ENCODE measurements at places on chromosomes 5 and 9.
A peak's percentile ranks its signal among the peaks of the same experiment; 100 is the strongest.

DNA sequence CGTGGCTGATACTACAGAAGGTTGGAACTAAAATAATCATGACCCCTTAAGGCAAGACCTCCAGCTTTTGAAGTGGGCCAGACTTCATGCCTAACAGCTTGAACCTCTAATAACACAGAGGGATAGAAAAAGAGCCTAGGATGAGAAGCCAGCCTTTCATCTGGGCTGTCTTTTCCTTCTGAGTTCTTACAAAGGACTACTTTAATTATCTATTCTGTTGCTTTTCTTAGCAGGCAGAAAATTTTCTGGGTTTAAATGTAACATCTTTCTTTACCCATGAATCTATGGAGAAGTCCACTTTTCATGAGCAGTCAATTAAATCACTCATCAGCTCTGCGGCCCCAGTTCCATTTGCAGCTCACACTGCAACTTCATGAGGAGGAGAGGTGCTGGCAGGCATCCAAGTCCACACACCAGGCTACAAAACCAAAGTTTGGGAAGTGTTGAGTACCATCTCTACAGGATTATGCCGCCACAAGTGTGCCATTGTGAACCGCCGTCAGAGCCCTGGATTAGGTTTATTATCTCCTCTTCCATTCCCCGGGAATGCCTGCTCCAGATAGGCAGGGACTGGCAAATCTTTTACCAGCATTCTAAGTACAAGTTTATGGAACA is 192.0 kb downstream of the TLE4 start:
- DNase-seq: no peak

GRCh38 chr5:117299936-117300328 is 725.3 kb upstream of the SEMA6A start:
- no peak for DNase-seq

DNA sequence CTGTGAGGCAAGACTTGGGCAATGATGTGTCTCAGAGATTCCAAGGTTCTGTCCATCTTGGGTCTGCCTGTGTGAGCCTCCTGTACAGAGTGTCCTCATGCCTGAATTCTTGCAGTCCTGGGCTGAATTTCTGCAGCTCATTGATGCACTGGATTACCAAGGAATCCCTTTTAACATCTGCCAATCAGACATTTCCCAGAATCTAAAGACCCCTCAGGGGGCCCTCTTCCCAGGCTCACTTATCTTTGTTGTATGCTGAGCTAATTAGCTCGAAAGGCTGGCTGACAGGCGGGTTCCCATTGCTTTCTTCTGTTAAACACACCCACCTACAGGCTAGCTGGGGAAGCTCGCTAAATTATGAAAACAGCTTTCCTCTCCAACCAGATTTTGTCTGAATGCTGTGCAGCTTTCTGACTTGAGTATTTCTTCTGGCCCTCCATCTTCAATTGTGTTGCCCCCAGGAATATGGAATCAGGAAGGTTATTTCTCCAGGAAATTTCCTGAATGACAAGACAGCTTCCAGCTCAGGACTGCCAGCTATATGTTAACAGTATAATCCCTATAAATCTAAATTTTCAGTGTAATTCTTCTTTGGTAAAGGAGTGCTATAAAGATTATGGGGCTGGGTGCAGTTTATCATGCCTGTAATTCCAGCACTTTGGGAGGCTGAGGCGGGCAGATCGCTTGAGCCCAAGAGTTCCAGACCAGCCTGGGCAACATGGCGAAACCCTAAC is at the start of gene LIX1:
Gene LIX1 (minus strand): TSS at position 91 of the 734 bp plus-strand sequence. CDS start 35 bp downstream, at position 56.
- DNase-seq: no peak

DNA sequence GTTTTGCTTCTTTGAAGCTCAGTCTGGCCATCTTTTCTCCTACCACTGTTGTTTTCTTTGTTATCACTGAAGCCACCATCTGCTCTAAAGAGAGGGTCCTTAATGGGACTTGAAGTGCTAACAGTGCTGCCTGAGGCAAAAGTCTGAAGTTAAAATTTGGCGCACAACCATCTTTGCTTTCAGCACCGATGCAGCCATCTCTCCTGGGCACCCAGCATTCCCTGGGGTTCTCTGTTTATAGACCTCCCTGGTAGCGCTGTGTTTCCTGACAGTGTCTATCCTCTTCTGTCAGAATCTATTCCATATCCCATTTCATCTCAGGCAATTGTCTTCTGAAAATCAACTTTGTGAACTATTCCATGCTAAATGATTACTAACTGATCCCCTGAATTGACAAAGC is 491.5 kb upstream of the MPDZ start:
- DNase-seq: no peak

DNA sequence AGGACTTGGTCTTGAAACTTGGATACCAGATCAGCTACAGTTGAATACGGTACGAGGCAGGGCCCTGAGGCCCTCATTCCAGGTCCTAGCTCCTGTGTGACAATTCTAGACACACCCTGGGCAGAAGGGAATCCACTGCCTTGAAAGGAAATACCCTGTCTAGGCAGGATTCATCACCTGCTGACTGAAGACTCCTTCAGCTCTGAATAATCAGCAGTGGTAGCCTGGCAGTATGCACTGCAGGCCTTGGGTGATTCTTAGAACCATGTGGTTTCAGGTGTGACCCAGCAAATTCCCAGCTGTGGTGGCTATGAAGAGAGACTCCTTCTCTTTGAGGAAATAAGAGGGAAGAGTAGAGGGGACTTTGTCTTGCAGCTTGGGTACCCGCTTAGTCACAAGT is 17.2 kb upstream of the EFNA5 start:
- no peak for DNase-seq

- peak; percentile 31 for DNase-seq
Observed at GRCh38 chr9:135992486-135993408, 31.6 kb upstream of the UBAC1 start.

DNA sequence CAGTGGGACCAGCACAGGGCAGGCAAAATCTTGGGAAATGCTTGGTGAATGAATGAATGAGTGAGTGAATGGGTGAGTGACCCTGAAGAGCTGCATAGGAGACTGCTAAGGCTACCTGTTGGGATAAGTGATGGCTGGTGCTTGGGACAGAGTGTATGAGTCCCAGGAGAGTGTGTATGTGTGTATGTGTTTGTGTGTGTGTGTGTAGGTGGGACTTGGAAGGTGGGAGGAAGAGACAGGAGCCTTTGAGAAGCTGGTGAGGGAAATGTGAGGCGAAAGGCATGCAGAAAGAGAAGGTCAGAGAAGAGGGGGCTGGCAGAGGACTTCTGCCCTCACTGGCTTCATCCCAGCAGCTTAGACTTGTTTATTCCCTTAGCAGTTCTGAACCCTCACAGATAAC is 33.3 kb upstream of the FOXE1 start:
- no peak for DNase-seq

DNA sequence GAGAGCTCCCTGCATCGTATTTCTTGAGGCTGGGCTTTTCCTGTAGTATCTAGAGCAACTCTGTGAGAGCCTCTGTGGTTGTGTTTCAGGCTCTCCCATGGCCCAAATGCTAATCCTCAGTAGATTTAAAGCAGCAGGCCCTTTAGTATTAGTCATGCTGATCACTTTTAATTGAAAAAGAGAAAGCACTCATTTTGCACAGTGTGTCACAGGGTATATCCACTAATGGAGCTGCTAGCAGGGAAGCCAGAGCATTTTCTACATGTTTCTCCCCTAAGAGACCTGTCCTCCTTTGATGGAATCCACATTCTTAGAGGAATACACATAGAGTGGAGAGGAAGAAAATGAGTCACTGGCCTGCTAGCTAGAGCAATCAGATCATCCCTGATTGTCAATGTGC is 348.5 kb downstream of the TMEM232 start:
- DNase-seq: no peak

GRCh38 chr5:138755084-138755748 is 2.0 kb downstream of the CTNNA1 start:
- DNase-seq: no peak

- no peak for DNase-seq
Observed at GRCh38 chr9:126613651-126614050, at the start of gene LMX1B. LMX1B (plus strand) TSS chr9:126613928; CDS start chr9:126614450, 522 bp downstream.

DNA sequence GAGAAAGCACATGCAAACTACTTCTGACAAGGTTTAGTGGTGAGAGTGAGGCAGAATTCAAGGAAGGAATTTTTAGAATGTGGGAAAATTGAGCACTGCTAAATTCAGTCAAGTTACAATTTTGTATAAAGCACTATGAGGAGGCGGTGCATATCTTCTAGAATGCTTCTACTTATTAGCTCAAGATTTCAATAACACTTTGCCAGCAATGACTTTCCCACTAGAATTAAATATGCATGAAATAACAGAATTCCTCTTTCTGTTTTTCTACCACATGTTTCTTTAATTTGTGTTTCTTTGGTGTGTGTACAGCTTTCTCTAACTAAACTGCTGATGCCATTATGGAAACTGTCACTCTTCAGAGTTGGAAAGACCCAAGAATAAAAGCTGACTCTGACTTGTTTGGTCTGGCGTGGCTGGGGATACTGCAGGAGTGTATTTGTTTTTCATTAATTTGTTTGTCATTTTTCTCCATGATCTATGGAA is 163.5 kb downstream of the ARSB start:
- no peak for DNase-seq

- no peak for DNase-seq
Observed at GRCh38 chr9:124450241-124450924, at the start of gene ADGRD2. ADGRD2 (plus strand) TSS chr9:124450451; CDS start chr9:124451667, 1,216 bp downstream.

DNA sequence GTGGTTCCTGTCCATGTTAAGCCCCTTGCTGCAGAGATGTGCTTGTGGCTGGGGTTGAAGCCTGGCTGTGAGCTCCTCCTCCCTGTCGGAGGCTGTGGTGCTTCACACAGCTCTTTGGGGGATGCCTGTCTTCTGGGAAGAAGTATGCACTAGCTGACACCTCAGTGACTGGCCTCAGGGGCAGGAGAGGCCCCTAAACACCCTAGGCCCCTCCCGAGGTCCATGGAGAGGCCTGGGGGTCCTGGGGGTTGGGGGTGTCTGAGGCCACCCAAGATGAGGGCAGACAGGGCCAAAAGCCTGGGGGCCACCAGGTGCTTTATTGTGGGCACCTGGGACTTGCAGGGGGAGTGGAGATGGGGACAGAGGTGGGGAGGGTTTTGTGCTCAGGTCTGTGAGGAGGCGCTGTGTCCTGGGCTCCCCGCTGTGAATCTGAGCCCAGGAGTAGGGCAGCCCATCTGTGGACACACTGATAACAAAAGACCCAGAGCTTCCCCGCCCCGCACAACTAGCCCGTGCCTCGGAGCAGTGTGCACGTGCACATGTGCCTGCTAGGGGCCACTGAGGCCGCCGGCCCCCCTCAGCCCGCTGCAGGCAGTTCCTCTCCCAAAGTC is 92.0 kb downstream of the PHF2 start:
- no peak for DNase-seq

DNA sequence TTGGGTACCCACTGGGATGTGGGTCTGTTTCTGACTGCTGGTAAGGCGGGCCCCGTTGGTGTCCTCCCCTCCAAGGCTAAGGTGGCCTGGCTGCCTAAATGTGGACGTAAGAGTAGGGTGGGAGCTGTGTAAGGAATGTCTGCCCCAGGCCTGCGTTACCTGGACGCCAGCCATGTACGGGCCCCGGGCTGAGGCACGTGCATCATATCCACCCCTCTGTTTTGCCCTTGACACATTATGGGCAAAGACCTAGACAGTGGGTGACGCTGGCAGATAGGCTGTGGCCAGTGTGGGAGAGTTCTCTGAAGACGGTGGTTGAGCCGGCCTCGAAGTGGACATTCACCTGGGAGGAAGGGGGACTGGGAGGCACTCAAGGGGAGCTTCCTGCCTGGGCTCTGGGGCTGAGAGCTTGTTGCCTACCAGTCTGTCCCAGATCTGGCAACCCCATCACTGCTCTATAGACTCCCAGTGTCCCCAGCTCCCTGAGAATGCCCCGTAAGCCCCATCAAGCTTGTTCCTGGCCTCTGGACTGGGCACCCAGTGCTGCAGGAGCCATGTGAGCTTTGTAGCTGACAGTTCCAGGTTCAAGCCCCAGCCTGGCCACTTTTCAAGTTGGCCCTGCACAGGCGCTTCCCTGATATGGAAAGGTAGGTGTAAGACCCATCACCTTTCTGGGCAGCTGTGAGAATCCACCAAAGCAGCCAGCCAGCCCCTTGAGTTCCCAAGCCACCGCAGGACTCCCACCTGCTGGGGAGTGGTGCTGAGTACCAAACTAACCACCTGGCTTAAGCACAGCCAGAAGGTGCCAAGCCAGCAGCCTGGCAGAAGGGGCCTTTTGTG is 3.2 kb upstream of the PRR7 start:
- DNase-seq: no peak

DNA sequence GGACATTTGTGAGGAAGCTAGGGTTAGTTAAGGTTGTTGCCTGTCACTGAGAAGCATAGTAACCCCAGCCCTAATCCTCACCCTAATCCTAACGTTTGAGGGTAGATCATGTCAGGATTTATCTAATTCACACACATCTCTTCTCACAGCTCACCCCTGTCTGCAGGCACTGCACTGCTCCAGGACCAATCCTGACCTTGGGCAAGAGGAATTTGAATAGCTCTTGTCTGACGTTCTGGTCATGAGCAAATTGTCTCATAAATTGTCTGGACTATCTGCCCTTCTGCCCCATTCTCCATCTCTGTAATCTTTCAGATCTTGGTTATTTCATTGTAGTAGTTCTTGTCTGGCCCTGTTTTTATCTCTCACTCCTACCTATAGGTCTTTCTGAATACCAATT is 18.7 kb downstream of the CRHBP start:
- DNase-seq: no peak

DNA sequence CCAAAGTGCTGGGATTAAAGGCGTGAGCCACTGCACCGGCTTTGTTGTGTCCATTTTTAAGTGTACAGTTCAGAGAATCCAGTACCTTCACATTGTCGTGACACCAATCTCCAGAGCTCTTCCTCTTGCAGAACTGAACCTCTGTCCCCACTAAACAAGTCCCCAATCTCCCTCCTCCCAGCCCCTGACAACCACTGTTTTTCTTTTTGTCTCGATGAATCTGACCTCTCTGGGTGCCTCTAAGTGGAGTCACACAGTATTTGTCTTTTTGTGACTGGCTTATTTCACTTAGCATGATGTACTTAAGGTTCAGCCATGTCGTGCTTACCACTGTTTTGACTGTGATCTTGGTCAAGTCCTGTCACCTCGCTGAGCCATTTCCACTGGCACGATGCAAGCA is 1.6 kb downstream of the WDR38 start:
- no peak for DNase-seq

DNA sequence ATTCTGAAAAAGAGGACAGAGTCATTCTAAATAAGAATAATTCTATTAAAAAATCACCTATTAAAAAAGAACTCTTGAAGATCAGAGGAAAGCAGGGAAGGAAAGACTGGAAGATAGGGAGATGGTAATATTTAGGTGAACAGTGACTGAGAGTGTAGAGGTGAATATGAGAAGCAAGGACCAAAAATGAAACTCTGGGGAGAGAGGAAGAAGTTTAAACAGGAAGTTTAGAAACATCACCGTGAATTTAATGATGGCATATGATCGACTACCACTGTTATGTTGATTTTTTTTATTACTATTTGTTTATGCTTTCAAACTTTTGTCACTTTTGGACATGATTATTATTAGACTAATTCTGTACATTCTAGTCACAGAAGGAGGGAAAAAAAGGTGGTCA is 1.7 kb upstream of the SPINK6 start:
- no peak for DNase-seq

- no peak for DNase-seq
Observed at GRCh38 chr5:172768098-172768572, 2.9 kb downstream of the DUSP1 start.

- DNase-seq: no peak
Observed at GRCh38 chr5:59640411-59640810, 253.1 kb downstream of the PDE4D start.

GRCh38 chr5:163189023-163189553 is 248.3 kb upstream of the CCNG1 start:
- DNase-seq: no peak

GRCh38 chr5:158648631-158649030 is 451.1 kb downstream of the EBF1 start:
- DNase-seq: no peak

GRCh38 chr5:133957080-133957479 is 11.3 kb downstream of the C5orf15 start:
- DNase-seq: no peak

- DNase-seq: no peak
Observed at GRCh38 chr5:135147294-135148090, 113.5 kb upstream of the PITX1 start.
